NB4 (cell line): ENCODE measurements at places on chromosomes 4 and X.

- no peak for DNase-seq
Measured at GRCh38 chr4:69057620-69058409, 38.5 kb upstream of the UGT2B7 start.

GRCh38 chrX:154547245-154548027 lies at the start of gene IKBKG:
IKBKG (plus strand) TSS chrX:154547620; CDS start chrX:154552003, 4,383 bp downstream.
- DNase-seq = peak; percentile 91

DNA sequence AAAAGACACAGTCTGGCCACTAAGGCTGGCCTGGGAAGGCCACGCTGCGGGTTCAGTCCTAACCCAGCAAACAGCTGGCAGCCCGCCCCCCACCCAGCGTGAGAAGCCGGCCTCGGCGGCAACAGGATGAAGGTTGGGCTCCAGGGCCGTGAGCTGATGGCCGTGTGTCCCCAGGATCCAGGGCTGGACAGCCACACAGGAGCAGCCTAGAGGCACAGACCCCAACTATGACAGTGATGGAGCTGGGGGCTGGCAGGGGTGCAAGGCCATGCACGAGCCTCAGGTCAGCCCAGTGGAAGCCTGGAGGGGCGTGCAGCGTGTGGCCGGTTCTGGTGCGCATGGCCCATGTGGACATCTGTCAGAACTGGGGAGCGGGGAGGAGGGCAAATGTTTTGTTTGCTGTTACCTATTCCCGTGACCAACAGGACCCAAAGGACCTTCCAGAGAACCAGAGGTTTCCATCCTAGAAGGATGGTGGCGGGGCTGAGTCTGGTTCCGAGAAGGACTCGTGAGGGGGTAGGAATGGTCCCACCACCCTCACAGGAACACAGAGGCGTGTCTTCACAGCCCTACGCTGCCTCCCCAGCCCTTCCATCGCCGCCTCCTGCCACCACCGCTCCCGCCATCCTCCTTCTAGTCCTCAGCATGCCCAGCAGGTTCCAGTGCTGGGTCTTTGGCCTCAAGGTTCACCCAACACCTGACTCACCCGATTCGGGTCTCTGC lies 46.5 kb downstream of the ZFYVE28 start:
- DNase-seq = no peak

DNA sequence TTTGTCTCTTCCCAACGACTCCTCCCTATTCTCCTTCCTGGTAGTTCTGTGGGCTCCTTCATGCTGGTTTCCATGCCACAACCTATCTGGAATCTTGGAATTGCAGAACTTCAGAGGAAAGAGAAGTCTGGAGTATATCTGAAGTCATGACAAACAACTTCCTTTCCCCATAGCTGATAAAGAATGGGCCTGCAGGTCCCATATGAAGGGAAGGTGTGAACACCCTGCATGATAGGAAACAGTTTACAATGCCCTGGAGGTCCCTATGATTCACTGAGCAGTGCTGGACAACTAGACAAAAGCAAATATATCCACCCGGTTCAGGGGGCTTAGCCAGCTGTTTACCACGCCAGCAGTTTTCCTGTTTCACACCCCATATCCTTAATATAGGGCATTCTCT lies 19.4 kb downstream of the FAM9C start:
- DNase-seq = no peak

DNA sequence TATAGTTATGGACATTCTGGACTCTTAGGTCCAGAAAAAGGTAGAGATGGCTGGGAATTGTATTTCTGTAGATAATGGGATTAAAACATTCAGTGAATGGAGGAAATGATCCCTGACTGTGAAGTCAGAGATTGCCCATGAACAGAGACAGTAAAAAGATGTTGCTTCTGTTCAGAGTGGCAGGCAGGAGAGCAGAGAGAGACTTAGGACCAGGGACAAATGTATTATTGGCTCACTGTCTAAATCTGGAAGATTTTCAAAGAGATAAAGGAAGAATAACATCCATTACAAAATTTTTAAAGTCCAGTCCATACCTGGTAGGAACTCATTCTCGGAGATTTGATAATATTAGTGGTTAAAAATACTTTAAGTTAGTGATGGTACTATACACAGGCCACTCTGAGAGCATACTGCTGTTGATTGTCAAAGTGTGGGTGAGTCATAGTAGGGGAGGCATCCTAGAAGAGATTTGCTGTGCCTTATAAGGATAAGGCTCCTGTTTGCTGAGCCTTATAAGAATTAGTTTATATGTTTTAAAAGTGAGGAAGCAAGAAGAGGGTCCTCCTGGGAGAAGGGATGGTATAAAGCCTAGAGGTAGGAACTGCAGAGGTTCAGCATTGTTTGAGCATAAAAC lies 53.0 kb downstream of the JADE3 start:
- DNase-seq = no peak

GRCh38 chr4:46934726-46935125 lies 25.7 kb upstream of the COX7B2 start:
- DNase-seq = no peak

GRCh38 chr4:169050881-169051760 lies 41.1 kb upstream of the CBR4 start:
- no peak for DNase-seq

DNA sequence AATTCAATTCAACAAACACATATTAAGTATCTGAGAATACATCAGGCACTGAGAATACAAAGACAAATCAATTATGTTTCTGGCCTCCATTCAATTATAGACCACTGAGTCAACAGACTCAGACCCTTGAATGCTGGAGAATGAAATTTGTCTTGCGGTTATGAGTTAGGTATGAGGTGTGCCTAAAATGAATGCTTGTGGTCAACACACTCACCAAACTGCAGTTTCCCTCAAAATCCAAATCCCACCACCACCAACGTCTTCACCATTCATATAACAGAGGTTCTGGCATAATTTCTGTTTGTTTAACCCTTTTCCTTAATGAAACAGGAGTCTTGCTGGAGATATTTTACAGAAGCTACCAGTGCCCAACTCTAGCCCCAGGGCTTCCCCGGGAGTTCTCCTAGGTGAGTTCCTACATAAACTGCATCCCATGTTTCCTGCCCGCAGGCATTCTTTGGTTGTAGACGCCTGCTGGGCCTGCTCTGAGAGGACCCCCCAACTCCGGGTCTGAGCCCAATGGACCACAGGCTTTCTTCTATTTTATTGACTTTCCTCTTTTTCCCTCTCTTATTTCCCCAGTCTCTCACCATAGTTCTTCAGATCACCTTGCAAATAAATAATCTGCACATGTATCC lies 119.2 kb downstream of the DDX53 start:
- DNase-seq = no peak

GRCh38 chr4:17709763-17710068 lies 71.7 kb downstream of the FAM184B start:
- no peak for DNase-seq

GRCh38 chr4:188620608-188621007 lies 481.4 kb downstream of the TRIML1 start:
- DNase-seq = no peak

GRCh38 chrX:378443-378842 lies 8.3 kb downstream of the PPP2R3B start:
- DNase-seq = no peak

DNA sequence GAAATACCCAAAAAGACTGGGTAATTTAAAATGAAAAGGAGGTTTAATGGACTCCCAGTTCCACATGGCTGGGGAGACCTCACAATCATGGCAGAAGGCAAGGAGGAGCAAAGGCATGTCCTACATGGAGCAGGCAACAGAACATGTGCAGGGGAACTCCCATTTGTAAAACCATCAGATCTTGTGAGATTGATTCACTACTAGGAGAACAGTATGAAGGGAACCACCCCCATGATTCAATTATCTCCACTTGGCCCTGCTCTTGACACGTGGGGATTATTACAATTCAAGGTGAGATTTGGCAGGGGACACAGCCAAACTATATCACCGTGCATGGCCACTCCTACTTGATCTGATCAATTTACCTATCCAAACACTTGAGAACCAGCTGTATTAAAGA lies 131.5 kb upstream of the LDB2 start:
- DNase-seq = no peak

- DNase-seq = no peak
Measured at GRCh38 chr4:86558797-86559196, 35.3 kb upstream of the PTPN13 start.

DNA sequence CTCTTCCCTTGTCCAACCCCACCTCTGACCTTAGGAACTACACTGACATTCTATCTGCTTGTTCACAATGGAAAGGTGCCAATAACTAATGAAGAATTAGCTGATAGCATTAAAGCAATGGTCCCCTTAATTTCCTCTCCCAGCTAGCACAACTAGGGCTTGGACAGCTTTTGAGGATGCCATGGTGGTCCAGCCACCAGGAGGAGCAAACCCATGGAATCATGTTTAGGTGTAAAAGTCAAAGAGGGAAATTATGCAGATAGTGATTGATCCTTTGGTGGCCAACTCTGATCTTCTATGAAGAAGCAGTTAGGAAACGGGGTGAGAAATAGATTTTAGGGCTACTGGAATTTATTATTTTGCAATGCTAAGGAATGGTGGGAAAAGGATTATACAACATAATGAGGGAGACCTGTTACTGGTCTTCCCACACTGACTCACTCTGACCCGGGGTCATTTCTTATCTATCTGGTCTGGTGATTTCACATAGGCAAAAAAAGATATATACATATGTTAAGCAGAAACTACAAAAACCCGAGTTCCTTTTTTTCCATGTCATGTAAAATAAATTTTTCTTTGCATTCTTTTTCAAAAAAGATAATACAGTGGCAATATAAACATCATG lies 45.8 kb upstream of the FBXW7 start:
- peak; percentile 12 for DNase-seq

- DNase-seq = no peak
Measured at GRCh38 chrX:123807835-123808416, 51.9 kb upstream of the XIAP start.

- DNase-seq = no peak
Measured at GRCh38 chr4:109065006-109065405, 237.5 kb downstream of the COL25A1 start.

DNA sequence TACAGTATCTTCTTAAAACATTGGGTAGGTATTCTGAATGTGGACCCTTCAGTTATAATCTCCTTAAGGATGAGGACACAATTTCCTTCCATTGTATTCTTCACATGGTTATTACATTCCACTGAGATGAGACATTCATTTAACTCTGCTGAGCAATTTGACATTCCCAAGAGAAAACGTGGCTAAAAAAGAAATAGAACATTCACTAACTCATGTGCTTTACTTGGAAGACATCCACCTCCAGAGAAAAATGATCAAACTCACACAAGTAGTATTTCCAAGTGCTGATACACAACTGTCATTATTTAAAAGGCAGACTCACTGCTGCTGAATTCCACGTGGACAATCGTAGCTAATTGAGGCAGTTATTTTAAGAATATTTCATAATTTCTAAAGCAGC lies 227.9 kb upstream of the ANKRD50 start:
- no peak for DNase-seq

GRCh38 chrX:49177873-49178480 lies 6.3 kb downstream of the PLP2 start:
- no peak for DNase-seq

DNA sequence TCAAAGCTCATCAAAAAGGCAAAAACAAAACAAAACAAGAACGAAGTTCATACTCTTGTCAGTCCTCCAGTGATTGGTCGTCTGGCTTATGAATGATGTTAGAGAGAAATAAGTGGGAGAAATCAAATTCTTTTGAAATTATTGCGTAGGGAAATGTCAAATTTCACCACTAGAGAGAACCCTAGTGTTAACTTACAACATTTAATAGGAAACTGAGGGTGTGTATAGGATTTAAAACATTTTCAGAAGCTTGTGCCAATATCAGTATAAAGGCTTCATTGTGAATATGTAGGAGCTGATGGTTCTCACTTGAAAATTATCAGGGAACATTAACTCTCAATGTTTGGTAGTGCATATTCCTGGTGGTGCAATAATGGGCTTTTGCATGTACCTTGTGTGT lies 17.4 kb downstream of the ADH6 start:
- DNase-seq = no peak

DNA sequence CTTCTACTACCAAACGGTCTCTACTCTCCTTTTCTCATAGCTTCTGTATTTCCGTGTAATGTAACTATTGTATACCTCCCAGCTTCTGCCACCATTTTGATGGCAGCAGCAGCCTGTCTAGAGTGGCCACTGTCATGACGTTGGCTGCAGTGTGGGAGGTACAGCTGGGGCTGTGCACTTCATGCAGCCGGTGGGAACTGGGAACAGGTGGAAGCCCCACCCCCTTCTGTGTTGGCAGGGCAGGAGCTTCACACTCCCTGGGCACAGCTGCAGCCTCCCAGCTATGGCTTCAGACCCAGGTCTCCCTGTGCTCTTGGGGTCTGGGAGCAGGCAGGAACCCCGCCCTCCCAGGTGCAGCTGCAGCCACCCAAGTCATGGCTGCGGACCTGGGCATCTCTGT lies 49.8 kb upstream of the SEC24B start:
- no peak for DNase-seq

- peak; percentile 1 for DNase-seq
Measured at GRCh38 chr4:94576210-94576609, 124.5 kb downstream of the PDLIM5 start.

- no peak for DNase-seq
Measured at GRCh38 chr4:148380291-148380690, 61.9 kb downstream of the NR3C2 start.

GRCh38 chrX:110004215-110004614 lies 1.3 kb downstream of the TMEM164 start:
- no peak for DNase-seq

DNA sequence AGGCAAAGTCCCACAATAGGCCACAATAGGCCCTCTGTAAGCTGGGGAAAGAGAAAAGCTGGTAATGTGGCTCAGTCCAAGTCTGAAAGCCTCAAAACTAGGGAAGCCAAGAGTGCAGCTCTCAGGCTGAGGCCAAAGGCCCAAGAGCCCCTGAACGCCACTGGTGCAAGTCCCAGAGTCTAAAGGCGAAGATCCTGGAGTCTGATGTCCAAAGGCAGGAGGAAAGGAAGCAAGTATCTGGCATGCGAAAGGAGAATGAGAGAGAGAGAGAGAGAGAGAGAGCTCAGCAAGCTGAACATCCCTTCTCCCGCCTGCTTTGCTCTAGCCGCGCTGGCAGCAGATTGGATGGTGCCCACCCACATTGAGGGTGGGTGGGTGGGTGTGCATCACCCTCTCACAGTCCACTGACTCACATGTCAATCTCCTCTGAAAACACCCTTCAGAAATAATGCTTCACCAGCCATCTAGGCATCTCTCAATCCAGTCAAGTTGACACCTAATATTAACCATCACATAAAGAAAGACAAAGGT lies 30.9 kb upstream of the ELF2 start:
- no peak for DNase-seq

GRCh38 chrX:14956813-14957582 lies 83.8 kb downstream of the MOSPD2 start:
- no peak for DNase-seq

- no peak for DNase-seq
Measured at GRCh38 chrX:48540480-48540879, 966 bp downstream of the TBC1D25 start.

DNA sequence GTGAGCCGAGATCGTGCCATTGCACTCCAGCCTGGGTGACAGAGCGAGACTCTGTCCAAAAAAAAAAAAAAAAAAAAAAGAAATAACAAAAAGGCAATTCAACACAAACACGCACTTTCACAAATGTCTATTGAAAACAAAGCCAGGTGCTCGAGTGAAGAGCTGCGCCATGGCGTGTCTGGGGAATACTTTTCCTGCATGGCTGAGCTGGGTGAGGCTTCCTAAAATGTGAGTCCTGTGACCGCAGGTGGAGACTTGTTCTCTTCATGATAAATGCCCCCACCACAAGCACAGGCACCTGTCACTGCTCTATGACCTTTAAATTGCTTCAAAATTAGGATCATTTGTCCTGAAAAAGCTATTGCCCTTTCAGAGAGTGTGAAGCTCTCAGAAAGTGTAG lies 4.0 kb upstream of the ABLIM2 start:
- no peak for DNase-seq
